ENCODE measurements at places on chromosomes 1 and 21. TPM values are rescaled to one million over a fixed set of nuclear protein-coding genes. Genes with fewer than 3 reads are reported as not detected.

DNA sequence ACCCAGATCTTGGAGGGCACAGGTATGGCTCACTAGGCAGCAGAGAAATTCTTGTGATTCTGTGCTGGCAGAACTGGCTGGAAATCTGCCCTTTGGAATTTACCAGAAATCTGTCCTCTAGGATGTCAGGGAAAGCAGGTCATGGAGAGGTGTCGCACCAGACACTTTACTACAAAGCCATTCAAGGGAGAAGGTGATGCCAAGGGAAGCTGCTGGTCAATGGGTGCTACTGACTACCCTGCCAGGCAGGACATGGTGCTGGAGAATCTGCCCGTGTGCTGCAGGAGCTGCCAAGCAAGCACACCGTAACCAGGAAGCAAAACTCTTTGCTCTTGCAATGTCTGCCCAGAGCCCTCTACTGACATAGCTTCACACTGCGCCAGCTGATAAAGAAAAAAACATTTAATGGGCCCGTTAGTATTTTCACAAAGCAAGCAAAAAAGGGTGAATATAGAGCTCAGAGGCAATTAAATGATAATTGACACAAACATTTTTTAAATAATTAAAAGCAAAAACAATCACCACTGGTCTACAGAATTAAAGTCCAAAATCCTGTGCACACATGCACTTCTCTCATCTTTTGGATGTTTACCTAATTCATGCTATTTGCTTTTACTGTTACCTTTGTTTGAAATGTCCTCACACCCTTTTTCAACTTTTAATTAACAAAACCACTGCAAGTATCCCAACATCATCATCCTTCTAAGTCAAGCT lies 7.2 kb upstream of the FBXO28 start:
- no peak overlapping the region for H3K4me3 ChIP-seq
- no peaks in the 10 kb centered on the region for H3K36me3 ChIP-seq
- no peaks in the 10 kb centered on the region for H3K4me1 ChIP-seq
- DNase-seq, result no peak
- no peaks in the 10 kb centered on the region for H3K27me3 ChIP-seq

- no peak for DNase-seq
- no peak overlapping the region for H3K27ac ChIP-seq
- peaks cover 70% of the 10 kb centered on the region for H3K4me1 ChIP-seq
Observed at GRCh38 chr1:183476081-183476480, 3.8 kb downstream of the SMG7 start.

DNA sequence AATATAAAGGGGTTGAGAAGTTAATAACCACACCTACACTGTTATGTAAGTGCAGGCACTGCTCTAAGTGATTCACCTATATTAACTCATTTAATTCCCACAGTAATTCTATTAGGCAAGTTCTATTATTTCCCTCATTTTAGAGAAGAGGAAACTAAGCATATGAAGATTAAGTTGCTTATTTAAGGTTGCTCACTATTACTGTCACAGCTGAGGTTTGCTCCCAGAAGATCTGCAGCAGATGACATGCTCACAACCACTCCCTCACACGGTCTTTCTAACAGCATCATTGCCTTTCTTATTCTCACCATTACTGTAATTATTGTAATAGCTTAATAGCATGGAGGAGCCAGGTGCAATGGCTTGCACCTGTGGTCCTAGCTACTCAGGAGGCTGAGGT lies 196.4 kb upstream of the GREM2 start:
- no peaks in the 10 kb centered on the region for H3K36me3 ChIP-seq
- H3K4me1 ChIP-seq, result no peaks in the 10 kb centered on the region
- no peak overlapping the region for H3K27ac ChIP-seq
- H3K4me3 ChIP-seq, result no peak overlapping the region
- DNase-seq, result no peak

Gene EFNA1
- 0.16 TPM for total RNA-seq

Gene RGS7
- total RNA-seq, result not detected

GRCh38 chr1:99816656-99817055 lies 33.5 kb upstream of the AGL start:
- H3K27me3 ChIP-seq, result no peaks in the 10 kb centered on the region
- no peak overlapping the region for H3K27ac ChIP-seq
- no peak for DNase-seq
- H3K36me3 ChIP-seq, result no peaks in the 10 kb centered on the region

GRCh38 chr1:201896951-201897391 lies 8.3 kb downstream of the SHISA4 start:
- H3K27me3 ChIP-seq, result peaks cover 4% of the 10 kb centered on the region
- no peak for DNase-seq
- H3K4me1 ChIP-seq, result peaks cover 5% of the 10 kb centered on the region
- H3K4me3 ChIP-seq, result no peak overlapping the region

Gene ZNHIT6
- total RNA-seq, result 37.5 TPM

DNA sequence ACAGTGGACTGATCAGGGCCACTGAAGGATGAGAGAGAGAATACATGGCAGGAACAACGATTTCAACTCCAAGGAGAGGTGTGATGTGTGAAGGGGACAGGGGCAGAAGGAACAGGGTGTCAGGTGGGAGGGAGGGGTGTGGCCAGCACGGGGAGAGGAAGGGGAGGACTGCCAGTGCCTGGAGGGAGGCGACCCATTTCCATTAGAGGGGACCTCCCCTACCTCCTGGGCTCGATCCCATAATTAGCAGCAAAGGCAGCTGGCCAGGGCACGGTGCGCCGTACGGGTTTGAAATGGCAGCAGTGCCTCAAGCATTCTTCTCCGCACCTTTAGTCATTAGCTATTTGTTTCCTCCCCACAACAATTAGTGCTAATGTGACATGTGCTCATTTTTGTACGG lies 22.7 kb downstream of the CRYAA start:
- no peaks in the 10 kb centered on the region for H3K27me3 ChIP-seq
- no peaks in the 10 kb centered on the region for H3K36me3 ChIP-seq
- H3K4me1 ChIP-seq, result no peaks in the 10 kb centered on the region
- no peak for DNase-seq

GRCh38 chr1:21174654-21175323 lies 1.9 kb downstream of the EIF4G3 start:
- DNase-seq, result peak; percentile 4
- H3K36me3 ChIP-seq, result no peaks in the 10 kb centered on the region
- H3K4me1 ChIP-seq, result peaks cover 16% of the 10 kb centered on the region
- peak overlapping the region; percentile 83 for H3K27ac ChIP-seq
- H3K4me3 ChIP-seq, result no peak overlapping the region

DNA sequence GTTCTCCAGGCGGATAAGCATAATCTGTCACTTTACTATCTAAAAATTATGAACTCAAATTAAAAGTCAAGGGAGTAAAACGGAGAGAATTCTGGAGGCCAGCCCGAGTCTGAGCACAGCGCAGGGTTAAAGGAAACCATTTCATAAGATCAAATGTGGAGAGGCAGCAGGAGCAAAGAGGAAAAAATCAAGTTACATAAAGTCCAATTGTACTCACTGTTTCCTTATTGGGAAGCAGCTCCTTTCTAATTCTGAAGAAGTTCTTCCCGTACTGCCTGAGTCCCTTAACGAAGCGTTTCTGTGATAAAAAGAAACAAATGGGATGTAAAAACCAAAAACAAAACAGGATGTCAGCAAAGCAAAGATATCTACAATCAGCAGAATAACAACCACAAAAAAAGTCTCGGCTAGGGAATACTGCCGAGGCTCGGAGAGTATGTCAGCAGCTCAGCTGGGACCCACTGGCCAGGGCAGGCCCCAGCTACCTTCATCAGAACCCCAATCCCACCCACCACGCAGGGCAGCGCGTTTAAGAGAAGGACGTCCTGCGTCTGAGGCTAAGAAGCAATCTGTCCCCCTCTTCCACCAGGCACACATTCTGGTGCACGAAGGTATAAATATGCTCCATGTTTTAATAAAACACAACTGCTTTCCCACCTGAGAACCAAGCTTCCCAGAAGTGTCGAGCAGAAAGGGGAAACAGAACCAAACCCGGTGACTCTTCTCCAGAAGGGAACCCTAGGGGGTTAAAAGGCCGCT lies 104.8 kb downstream of the SLC45A1 start:
- no peak for DNase-seq
- no peaks in the 10 kb centered on the region for H3K27me3 ChIP-seq
- H3K36me3 ChIP-seq, result peaks cover 10% of the 10 kb centered on the region

DNA sequence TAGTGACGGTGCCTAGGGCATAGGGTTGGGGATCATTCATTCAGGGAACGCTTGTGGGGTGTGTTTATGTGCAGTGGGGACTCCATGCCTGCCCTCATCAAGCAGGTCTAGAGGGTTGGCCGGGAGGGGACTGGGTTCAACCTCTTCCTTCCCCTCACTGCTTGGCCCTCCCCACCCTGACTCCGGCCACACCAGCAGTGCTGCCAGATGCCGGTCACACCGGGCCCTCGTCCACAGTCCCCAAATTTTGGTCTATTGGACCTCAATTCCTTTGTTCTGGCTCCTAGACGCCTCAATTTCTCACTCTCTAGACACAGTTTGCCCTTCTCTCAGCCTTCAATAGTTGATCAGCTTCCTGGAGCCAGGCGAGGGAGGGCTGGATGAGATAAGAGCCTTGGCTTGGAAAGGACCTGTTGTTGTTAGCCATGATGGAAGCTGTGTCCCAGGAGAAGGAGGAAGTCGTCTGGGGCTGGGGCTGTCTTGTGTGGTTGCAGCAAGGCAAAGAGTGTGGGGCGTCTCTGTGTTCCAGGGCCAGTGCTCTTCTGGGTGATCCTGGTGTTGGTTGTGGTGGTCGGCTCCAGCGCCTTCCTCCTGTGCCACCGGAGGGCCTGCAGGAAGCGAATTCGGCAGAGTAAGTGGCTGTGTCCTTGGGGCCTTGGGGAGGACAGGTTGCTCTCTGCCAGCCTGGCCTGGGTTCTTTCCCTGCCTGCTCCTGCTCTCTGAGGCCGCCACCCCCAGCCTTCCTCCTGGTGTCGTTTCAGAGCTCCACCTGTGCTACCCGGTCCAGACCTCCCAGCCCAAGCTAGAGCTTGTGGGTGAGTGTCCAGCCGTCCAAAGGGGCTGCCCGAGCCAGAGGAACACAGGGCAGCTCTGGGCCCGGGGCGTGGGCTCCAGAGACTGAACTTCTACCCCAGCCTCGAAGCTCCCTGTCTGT lies 41.1 kb upstream of the TNFRSF1B start:
- H3K4me1 ChIP-seq, result peaks cover 22% of the 10 kb centered on the region
- H3K27ac ChIP-seq, result no peak overlapping the region
- no peaks in the 10 kb centered on the region for H3K27me3 ChIP-seq
- DNase-seq, result no peak
- H3K36me3 ChIP-seq, result no peaks in the 10 kb centered on the region

DNA sequence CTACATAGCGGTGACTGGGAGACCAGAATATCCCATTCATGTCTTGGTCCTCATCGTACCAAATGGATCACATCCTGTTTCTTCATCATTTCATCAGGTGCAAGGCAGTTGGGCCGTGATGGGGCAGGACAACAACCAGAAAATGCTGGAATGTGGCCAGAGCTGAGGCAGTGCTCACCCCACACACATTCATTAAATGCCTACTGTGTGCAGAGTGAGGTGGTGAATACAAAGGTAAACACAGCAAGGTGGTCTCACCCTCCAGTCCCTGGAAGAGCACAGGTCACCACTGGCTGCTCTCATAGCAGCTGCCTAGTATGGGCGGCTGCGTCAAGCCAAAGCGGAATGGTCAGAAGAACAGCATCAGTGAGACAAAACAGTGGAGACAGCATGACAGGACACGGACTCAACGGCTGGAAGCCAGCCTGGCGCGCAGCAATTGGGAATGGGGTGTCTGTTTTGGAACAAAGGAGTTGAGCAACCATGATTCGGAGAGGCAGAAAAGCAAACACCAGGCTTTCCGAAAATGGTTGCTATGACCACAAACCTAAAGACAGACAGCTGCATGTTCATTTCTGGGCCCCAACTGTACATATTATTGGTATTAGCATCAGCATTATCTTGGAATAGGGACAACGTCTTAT lies 5.6 kb upstream of the ADAMTSL4 start:
- H3K4me1 ChIP-seq, result peaks cover 3% of the 10 kb centered on the region
- no peaks in the 10 kb centered on the region for H3K36me3 ChIP-seq
- DNase-seq, result no peak
- no peak overlapping the region for H3K27ac ChIP-seq
- no peaks in the 10 kb centered on the region for H3K27me3 ChIP-seq

DNA sequence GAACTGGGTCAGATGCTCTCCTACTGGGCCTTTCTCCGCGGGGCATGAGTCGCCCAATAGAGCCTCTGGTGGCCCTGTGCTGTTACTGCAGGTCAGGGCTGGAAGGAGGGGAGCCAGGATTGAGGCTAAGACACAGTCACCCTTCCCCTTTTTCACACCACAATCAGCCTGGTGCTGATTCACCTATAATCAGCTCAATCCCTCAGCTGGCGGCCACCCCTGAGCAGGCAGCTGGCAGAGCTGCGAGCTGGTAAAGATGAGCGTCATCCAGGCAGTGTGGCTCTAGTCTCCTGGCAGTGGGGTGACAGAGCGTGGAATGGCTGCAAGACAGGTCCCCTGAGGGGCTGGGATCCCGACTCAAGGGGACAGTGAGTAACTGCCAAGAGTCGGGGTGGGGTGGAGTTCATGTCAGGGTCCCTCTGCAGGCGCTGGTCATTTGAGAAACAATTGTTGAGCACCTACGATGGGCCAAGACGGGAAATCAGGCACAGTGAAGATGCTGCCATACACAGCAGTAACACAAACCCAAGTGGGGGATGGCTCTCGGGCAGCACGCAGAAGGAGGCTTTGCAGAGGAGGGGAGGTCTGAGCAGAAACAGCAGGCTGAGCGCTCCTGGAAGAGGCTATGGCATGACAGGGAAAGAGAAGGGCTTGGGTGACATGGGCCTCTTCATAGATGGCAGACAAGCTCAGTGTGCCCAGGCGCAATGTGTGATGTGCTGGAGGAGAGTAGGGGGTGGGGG lies 21.8 kb downstream of the ATF3 start:
- peaks cover 6% of the 10 kb centered on the region for H3K4me1 ChIP-seq
- H3K27me3 ChIP-seq, result no peaks in the 10 kb centered on the region
- H3K36me3 ChIP-seq, result no peaks in the 10 kb centered on the region

Gene CD52
- total RNA-seq, result 355 TPM

Gene SLC35F3
- 6.9 TPM for total RNA-seq

- H3K4me3 ChIP-seq, result no peak overlapping the region
- no peaks in the 10 kb centered on the region for H3K4me1 ChIP-seq
- no peaks in the 10 kb centered on the region for H3K36me3 ChIP-seq
- H3K27me3 ChIP-seq, result no peaks in the 10 kb centered on the region
- H3K27ac ChIP-seq, result no peak overlapping the region
Observed at GRCh38 chr1:108947871-108948525, 15.3 kb downstream of the CLCC1 start.

DNA sequence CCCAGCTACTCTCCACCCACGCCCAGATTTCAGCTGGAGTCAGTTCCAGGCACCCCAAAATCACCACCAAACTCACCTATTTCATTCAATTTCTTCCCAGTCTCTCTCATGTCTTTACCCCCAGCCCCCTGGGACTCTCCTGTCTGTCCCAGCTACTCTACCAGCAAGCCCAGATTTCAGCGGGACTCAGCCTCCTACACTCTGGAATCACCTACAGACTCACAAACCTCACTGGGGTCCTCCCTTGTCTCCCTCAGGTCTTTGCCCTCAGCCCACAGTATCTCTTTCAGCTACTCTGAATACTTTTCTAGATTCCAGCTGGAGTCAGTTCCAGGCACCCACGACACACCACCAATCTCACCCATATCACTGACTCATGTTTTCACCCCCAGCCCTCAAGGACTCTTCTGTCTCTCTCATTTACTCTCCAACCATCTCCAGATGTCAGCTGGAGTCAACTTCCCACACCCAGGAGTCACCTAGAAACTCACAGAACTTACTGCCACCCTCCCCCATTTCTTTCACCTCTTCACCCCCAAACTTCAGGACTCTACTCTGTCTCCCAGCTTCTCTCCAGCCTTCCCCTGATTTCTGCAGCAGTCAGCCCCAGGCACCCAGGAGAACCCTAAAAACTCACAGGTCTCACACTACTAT lies 1529.3 kb upstream of the TPTE start:
- no peak overlapping the region for H3K27ac ChIP-seq
- no peaks in the 10 kb centered on the region for H3K36me3 ChIP-seq
- no peak for DNase-seq
- H3K27me3 ChIP-seq, result no peaks in the 10 kb centered on the region
- H3K4me3 ChIP-seq, result no peak overlapping the region

Data from CD8-positive, alpha-beta memory T cell (primary cell).